Foreskin keratinocyte (primary cell): ENCODE measurements at places on chromosomes 16 and 17. TPM values are rescaled to one million over a fixed set of nuclear protein-coding genes. Genes with fewer than 3 reads are reported as not detected.

- DNase-seq = no peak
Observed at GRCh38 chr17:19590912-19591551, 57.4 kb downstream of the SLC47A1 start.

Gene KRTAP9-8
- total RNA-seq = not detected in 2 replicates

Gene ATAD5
- total RNA-seq = 8.3 and 9.2 TPM in 2 replicates

DNA sequence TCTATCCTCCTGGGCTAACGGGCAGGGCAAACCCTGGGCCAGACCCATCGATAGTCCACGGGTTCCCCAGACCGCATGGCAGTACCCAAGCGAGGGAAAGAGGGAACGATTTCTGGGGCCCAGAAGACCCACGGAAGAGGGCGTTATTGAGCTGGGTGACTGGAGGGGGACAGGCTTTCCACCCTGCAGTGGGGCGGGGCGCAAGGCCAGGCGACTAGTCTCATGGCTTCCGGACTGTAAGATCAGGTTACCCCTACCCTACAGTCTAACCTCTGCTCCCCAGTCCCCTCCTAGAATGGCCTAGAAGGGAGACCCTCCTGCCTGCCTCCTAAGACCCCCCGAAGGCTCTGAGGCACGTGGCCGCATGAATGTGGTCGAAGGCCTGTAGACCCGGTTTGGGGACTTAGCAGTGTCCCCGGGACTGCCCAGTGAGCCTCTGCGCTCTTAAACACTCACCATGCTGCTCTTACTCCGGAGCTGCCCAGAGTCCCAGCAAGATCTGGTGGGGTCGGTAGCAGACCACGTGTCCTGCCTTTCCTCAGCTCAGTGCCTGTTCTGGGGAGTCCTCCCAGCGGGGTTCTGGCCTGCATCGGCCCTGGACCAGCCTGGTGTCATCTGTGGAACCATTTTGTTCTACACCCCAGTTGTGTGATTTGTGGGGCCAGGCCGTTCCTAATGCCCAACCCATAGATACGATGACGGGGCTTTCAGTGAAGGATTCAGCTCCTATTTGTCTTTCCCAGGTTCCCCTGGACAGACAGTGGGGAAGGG, 13.2 kb upstream of the AURKB start:
- DNase-seq = no peak

DNA sequence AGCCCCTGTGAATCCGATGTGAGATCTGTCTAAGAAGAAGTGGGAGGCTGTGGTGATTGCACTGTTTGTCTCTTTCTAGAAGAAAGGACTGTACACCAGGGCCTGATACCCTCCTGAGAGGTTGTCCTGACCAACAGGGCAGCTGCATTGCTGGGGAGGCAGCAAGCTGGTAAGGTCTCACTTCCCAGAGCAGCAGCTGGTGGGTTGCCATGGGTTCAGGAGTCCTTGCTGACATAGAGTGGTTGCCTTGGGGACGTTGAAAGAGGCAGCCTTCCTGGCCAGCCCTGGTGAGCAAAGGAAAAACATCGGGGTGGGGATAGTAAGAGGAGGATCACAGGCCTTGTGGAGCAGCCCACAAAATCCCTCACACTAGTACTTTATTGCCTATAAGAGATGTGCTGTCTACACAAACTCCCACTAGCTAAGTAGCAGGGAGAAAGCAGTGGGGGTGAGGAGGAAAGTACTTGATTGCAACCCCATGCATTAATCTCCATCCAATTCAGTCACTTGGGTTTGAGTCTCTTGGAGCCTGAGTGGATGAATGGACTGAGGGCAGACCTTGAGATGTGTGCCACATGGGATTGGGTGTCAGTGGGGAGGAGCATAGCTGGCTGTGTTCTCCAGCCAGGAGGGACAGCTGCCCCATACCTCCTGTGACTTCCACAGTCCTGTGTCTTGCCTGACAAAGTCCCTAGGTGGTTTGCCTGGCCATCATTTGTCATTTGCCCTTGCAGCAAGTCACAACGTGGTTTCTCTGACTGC, 143.8 kb upstream of the RPL38 start:
- DNase-seq = no peak

Gene CD300E
- total RNA-seq = not detected in 2 replicates

GRCh38 chr16:49483651-49484450, 110.2 kb downstream of the C16orf78 start:
- DNase-seq = no peak

Gene CDYL2
- total RNA-seq = 6.2 and 8.9 TPM in 2 replicates

DNA sequence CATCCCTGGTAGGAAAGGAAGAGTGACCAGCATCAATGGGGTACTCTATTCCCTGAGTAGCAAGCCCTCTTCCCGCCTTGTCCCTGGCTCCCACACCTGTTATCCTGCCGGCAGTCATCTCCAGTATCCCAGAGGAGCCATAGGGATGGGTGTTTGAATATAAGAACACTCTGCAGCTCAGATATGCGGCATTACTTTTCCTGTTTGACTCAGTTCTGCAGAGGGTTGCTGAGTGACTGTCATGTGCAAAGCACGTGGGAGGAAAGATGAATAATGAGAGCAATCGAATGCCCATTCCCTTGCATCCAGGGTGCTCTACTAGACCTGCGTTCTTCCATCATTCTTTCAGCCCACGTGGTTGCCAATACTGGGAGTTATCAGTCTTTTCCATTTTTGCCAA, 115.1 kb downstream of the PRKCB start:
- DNase-seq = no peak

Gene ZNF423
- 0.07 and 0.17 TPM in 2 replicates for total RNA-seq

- no peak for DNase-seq
Observed at GRCh38 chr17:49894761-49895160, 46.9 kb upstream of the TAC4 start.

Gene AANAT
- not detected in 2 replicates for total RNA-seq

GRCh38 chr17:79214459-79214858, 139.8 kb downstream of the ENGASE start:
- no peak for DNase-seq

GRCh38 chr16:85321509-85322271, 209.4 kb upstream of the CIBAR2 start:
- DNase-seq = no peak

Gene ARMC7
- total RNA-seq = 3.5 and 4.4 TPM in 2 replicates

Gene AGRP
- total RNA-seq = not detected in 2 replicates

Gene BIRC5
- 54.7 and 69.5 TPM in 2 replicates for total RNA-seq

Gene MPV17L
- 0.54 and 1.3 TPM in 2 replicates for total RNA-seq

Gene SLC16A6
- not detected in 2 replicates for total RNA-seq

GRCh38 chr16:75555213-75555706, 792 bp downstream of the TMEM231 start:
- peak; percentile 85 for DNase-seq

DNA sequence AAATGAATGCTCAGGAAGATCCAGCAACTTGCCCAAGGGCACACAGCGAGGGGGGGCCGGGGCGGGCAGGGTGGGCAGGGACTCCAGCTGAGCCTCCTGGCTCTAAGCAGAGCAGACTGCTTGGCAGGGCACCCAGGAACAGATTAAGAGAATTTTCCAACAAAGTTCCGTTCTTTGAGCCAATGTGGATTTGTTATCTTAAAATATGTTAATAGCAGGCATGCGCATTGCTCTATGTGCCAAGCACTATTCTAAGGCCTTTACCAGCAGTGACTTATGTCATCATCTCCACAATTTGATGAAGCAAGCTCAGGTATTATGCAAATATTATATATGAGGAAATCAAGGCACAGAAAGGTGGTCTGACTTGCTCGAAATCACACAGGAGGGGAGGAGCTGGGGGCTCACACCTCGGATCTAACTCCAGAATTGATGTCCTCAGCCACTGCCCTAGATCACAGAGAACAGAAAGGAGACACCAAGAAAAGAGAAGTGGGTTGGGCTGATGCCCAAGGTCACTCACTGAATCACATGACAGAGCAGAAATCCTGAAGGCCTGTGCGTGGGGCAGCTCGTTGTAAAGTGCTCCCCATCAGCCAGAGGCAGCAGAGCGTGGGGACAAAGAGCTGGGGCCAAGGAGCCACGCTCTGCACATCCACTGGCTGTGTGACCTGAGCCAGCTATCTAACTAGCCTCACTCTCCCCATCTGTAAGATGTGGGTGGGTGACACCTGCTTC, 23.2 kb upstream of the MEAK7 start:
- DNase-seq = no peak

GRCh38 chr16:63617047-63617989, 1504.5 kb downstream of the CDH11 start:
- DNase-seq = peak; percentile 22

Gene ADAT1
- total RNA-seq = 40.7 and 41.7 TPM in 2 replicates

Gene OR4D1
- not detected in 2 replicates for total RNA-seq

DNA sequence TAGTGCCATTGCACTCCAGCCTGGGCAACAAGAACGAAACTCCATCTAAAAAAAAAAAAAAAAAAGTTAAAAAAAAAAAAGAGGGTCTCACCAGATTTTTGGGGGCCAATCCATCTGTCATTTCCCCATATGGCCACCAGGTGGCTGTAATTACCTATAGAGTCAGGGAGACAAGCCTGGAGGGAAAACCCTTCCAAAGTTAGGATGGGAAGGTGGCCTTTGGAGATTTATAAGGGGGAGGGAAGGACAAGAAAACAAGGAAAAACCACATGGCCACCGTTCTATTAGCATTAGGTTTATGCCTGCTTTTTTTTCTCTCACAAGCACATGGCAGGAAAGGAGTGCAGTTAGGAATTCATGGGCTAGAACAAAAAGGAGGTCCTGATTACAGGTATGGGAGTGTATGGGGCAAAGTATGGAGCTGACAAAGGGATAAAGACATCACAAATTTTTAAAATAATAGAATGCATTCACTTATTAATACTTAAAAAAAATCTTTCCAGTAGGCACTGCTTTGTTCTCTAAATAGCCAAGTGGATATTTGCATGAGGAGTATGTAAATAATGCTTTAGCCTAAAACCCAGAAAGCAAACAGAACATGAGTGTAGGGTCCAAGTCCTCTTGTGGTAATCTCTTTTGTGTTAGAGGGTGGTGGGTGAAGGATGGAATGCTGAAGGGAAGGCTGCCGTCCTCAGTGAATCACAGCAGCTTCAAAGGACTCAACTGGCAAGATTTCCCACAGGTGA, 5.1 kb downstream of the CYB5D1 start:
- DNase-seq = peak; percentile 46

DNA sequence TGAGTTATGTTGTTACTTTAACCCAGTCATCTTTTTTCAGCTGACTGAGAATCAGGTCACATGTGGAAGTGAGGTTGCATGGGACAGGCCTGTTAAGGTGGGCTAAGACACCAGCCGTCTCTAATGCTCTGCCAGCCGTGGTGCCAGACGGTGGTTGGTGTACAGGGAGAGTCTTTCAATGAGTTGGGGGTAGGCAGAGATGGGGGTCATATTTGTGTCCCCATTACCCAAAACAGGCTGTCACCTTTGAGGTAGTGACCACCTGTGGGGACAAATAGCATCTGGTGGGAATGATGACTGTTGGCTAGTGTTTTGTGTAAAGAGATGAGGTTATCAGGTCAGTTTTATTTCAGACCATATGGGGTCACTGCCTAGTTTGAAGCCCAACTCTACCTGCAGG, 1.8 kb downstream of the RPL38 start:
- no peak for DNase-seq

GRCh38 chr16:1036166-1036565, 36.4 kb upstream of the SSTR5 start:
- DNase-seq = peak; percentile 7

Gene C16orf54
- not detected in 2 replicates for total RNA-seq

Gene CHST6
- total RNA-seq = 1.4 and 1.5 TPM in 2 replicates

DNA sequence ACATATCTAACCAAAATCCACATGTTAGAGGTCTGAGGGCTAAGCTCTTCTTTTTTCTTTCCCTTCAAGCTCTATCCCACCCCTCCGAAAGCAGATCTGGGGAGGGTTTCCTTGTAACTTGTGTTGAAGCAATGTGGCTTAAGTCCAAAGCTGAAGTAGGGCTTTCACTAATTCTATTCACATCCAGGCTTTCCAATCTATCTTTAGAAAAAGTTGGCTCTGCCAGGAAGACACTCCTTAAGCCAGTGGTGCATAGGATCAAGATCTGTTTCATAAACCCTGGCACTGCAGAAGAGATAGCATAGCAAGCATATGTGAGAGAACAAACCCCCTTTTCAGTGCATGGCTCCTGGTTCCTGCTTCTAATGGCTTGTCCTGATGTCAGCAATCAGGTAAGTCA, 34.9 kb upstream of the DHX40 start:
- DNase-seq = no peak

Gene FN3K
- total RNA-seq = 1.2 and 1.4 TPM in 2 replicates

DNA sequence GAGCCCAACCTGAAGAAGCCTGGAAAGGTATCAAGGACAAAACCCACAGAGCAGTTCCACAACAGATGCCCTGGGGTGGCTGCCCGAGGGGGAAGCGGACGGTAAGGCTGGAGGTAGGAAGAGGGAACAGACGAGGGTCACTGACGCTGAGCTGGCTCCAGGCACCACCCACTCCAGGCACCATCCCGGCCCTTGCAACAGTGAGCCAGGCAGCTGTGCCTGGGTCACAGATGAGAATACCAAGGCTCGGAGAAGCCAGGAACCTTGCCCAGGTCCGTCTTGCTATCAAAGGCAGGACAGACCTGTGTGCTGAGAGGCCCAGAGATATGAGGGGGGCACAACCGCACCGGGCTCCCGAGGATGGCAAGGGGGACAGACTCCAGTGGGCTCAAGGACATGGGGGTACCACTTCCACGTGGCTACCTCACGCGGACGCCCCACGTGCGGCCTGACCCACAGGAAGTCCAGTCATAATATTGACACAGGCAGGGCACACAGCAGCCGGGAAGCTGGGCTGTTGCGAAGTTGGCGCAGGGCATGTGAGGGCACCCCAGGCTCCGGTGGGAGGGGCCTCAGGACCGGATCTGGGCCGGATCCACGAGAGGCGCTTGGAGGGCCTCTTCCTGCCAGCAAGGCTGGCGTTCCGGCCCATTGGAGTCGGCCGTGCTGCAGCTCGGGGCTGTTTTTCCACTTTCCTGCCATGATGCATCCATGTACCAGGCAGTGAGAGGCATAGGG, 29.9 kb downstream of the PEMT start:
- no peak for DNase-seq

GRCh38 chr16:4323071-4323844, 7.4 kb downstream of the GLIS2 start:
- no peak for DNase-seq
